ENCODE measurements at places on chromosomes 5 and 9. TPM values are rescaled to one million over a fixed set of nuclear protein-coding genes. Genes with fewer than 3 reads are reported as not detected.

GRCh38 chr5:122311497-122311960, 508 bp upstream of the SNCAIP start:
- no peak for DNase-seq

GRCh38 chr5:133475986-133476385, 136.4 kb downstream of the FSTL4 start:
- no peak for DNase-seq

DNA sequence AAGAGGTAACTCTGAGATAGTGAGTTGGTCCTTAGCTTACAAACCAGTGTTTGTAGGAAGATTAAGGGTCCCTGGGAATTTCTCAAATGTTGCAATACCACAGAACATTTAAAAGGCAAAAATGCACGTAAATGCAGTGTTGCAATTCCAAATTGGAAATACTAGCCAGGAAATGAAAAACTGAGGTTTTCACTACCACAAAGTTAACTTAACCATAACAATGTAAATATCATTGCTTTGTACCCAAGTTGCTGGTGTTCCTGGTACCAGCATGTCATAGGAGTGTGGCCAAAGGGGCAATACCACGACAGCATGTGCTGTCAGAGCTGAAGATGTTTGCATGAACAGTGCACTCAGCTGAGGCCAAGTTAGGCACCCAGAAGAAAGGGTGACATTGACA, 382.9 kb downstream of the GLIS3 start:
- DNase-seq: no peak

DNA sequence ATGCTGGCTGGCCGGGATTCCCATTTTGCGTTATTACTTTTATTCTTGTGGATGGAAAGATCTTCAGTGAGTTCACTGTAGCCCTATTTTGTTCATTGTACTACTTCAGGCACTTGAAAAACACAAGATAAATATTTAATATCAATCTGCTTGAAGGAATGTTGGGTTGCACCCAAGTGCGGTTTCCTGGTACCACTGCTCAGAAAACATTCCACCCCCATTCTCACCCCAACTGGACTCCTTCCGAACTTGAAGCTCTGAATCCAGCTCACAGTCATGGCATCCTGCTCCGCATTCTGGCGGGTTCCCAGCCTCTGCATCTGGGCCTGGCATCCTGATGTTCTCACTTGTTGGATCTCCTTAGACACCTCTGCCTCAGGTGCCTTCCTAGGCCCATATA, 103.2 kb downstream of the CFAP90 start:
- no peak for DNase-seq

Gene ALAD
- 18.1 TPM for total RNA-seq

Data from Karpas-422 (cell line).